ENCODE measurements at places on chromosomes 11 and 22. TPM values are rescaled to one million over a fixed set of nuclear protein-coding genes. Genes with fewer than 3 reads are reported as not detected.
A peak's percentile ranks its signal among the peaks of the same experiment; 100 is the strongest.

IPO7 gene
- total RNA-seq, result 142 TPM

C11orf97 gene
- total RNA-seq, result not detected

FOSL1 gene
- 37.9 TPM for total RNA-seq

CXCR5 gene
- 0.07 TPM for total RNA-seq

SCO2 gene
- total RNA-seq, result 1.8 TPM

KLHL22 gene
- 14.0 TPM for total RNA-seq

GPR83 gene
- total RNA-seq, result 0.14 TPM

MGAT3 gene
- total RNA-seq, result 7.9 TPM

KDM4D gene
- 0.93 TPM for total RNA-seq

LRRC74B gene
- 0.19 TPM for total RNA-seq

DNA sequence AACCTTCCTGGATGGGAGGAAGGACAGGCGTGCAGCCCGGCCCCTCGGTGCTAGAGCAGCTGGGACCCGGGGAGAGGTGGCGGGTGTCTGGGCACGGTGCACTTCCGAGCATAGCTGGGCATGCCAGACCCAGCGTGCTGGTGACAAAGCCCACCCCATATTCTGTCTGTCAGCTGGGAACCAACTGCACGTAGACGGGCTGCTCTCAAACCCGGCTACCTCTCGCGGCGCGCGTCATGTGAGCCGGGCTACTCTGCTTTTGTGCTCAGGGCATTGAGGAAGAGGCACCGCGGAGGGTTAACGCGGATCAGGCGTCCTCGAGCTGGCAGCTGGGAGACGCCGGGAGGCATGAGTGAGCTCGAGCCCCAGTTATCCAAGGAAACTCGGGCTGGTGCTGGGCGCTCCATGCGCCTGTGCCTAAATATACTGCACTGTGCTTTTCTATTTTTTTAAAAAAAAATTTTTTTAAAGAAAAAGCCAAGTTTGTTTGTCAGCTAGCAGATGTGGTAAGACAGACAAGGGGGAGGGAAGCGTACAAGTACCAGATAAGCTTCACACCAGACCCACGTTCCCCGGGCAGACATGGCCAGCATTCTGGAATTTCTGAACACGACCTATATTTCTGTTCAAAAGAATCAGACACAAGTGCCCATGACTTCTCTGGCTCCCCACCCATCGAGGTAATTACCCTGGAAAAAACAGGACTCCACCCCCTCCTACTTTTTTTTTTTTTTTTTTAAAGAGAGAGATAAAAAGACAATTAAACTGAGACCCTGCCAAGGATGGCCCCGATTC is 425.6 kb downstream of the SHANK2 start:
- DNase-seq, result no peak

GRCh38 chr11:45026835-45027234 is 76.2 kb upstream of the TP53I11 start:
- no peak for DNase-seq

GRCh38 chr11:123166071-123166559 is 28.9 kb downstream of the CLMP start:
- DNase-seq, result peak; percentile 91

DNA sequence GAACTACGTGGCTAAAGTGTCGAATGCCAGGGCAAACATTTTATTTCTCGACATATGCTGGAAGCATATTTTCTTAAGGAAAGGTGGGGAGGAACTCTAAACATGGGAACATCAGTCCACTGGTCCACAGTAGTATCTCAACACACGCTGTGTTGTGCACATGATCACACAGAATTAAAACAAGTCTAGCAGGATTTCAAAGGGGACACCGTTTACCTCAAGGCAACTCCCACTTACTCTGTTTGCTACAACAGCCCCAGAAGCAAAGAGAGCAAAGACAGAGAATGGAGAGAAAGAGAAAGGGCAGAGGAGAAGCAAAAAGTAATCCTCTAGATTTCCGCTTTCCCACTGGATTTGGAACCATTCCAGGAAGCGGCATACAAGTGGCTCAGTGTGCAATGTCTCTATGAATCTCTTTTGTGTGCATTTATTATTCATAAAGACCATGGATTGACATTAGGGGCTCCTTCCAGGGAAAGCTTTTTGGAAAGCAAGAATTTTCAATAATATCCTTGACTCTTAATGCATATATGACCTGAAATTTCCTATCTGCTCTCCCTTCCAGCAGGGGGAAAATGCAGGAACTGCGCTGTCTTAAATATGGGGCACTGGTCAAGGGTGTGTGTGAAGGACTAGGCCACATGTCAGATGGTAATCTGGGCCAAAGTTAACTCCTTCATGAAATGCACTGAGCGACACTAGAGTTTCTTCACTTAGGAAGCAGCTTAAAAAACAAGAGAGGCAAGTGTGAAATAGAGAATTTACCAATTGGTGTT is 34.8 kb upstream of the CCDC34 start:
- no peak for DNase-seq

- no peak for DNase-seq
These were observed 20.9 kb upstream of the SCUBE1 start for GRCh38 chr22:43364169-43364435.

- DNase-seq, result no peak
These were observed 64.1 kb upstream of the WNT11 start for GRCh38 chr11:76270389-76270788.

GRCh38 chr11:119787074-119787461 is 58.1 kb upstream of the NECTIN1 start:
- DNase-seq, result no peak

GRCh38 chr11:68480193-68480592 is 19.6 kb downstream of the PPP6R3 start:
- no peak for DNase-seq

DNA sequence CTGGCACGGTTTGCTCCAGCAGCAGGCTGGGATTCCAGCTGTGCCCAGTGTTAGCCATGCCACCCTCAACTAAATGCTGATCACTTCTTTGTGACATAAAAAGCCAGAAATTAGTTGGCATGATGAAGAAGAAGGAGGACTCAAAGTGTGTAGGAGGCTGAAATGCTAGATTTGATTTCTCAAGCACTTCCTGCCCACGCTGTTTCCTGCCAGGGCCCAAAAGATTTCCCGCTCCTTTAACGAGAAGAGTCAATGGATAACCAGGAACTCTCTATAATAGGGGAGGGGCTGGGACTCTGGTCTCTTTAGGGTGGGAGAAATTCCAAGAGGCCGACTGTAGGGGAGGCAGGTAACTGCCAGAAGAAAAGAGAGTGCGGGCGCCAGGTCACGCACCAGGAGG is 26.4 kb downstream of the APOL3 start:
- DNase-seq, result no peak

DNA sequence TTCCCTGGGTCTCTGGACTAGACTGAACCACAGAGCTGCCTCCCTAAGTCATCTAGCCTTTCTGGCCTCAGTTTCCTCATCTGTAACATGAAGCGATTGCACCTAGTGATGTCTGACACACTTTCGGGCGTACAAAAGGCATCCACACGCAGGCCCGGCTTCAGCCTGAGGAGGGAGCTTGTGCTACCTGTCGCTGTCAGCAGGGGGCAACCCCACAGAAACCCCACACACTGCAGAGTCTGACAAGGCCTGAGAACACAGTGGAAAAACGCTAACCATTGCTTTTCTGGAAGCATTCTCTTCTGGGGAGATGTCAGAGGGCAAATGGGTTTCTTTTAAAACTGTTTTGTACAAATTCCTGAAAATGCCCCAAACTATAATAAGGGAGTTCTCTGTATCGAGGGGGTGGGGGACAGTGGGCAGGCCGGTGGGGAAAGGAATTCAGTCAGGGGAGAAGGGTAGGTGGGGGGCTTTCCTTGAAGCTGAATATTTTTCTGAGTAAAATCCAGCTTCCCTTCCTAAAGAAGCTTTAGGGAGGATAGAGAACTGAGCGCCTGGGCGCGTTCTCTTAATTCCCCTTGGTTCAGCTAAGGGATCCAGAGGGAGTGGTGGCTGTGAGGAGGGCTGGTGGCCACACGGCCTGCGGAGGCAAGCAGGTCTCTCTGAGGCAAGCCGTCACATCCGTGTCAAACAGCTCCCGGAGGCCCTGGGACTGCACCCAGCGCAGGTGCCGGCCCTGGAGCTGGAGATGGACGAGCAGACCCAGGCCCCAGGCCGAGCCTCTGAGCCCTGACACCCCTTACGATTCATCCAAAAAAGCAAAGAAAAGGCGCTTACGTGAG is 533 bp downstream of the ELF5 start:
- peak; percentile 18 for DNase-seq

DNA sequence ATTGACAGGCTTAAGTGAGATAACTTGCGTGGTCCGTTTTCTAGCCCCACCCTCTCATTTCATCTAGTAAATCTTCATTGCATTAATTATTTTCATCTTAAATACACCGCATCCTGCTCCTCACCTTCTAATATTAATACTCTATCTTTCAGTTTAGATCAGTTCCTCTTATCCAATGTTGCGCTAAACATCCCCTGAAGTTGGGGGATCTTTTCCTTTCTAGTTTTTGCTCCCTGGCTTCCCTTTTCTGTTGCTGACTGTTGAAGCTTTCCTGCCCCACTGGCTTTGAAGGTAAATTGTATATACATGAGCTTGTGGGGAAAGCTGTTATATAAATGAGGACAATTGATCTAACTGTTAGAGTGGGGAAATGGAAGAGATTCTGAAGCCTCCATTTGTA is 7.2 kb downstream of the CAT start:
- no peak for DNase-seq

DNA sequence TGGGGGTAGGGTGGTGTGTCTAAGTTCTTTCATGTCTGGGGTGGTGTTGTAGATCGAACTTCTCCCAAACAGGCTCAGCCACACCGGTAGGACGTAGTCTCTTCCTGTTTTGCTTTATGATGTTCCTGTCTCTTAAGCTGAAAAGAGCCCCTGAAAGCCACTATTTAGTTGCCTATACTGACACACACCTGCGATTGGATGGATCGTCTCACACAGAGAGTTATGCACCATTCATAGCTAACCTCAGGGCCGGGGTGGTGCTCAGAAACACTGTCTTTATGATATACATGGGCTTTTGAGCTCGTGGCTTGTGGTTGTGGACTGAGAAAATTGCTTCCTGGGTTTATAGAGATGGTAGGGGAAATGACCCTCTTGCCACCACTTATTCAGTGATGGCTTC is 137.6 kb downstream of the TEAD1 start:
- DNase-seq, result no peak

DNA sequence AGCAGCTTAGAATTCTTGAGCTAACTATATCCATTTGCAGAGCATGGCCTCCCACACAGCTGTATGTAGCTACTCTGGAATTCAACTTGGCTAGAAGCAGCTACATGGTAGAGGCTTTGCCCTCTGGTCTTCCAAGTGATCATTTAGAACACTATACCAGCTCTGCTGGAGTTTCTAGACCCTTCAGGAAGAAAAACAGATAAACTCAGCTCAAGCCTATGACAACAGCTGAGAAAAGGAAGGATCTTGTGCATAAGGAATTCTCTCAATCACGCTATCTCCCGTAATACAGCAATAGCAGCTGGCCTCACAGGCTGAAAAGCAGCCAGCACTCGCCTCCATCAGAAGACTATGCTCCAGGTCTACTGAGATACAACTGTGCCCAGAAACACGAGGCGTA is 50.6 kb upstream of the APOA1 start:
- peak; percentile 67 for DNase-seq

DNA sequence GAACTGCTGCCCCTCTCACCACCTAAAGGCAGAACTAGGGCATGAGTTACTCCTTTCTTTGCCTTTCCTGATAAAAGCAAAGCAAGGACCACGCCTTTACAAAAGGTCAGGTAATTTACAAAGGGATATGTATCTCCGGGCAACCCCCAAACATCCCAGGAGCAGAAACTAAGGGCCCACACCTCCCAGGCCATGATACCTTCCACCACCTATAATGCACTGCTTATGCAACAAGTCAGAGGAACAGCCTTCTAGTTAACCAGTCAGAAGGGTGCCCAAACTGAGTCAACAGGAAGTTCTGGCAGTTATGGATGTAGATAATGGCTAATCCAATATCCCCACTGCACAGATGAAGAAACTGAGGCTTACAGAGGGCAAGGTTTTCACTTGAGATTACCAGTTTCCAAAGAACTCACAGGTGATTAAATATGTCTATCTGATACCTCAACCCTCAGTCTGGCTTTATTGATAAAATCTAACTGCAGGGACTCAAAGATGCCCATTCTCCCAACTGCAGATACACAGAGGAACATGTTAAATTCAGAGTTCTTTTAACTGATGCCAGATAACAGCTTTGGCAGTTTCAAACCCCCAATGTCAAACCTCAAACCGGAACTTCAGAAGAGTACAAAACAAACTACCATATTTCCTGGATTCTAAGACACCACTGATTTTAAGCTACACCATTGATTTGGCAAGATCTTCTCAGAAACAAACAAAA is 16.8 kb upstream of the CASTOR1 start:
- DNase-seq, result no peak

DNA sequence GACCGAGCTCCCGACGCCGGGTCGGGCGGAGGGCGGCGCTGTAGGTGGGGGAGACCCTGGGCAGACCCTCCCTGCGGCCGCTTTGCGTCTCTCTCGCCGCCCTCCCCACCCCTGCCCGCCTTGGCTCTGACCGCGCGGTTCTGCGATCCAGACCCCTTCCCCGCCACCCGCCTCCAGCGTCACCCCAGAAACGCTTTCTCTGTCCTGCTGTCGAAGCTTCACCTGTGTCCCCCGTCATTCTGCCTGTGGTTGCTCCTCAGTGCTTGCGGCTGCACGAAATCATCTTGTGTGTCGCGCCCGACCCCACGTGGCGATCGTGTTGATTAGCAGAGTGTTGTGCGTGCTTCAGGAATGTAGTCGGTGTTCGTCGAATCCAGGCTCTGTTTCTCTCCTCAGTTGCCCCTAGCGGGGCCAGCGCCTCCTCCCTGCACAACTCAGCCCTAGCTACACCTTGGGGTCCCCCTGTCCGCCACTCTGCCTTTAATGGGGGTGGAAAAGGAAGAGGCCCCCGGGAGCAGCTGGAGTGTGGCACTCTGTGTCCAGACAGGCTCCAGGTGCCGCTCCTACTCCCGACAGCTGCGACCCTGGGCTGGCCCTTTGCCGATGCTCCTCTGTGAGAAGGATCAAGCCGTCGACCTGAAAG is 851 bp downstream of the PTDSS2 start:
- peak; percentile 45 for DNase-seq

Measured in astrocyte (in vitro differentiated cells and primary cell).